ENCODE measurements at places on chromosomes 1 and 21. TPM values are rescaled to one million over a fixed set of nuclear protein-coding genes. Genes with fewer than 3 reads are reported as not detected.

DNA sequence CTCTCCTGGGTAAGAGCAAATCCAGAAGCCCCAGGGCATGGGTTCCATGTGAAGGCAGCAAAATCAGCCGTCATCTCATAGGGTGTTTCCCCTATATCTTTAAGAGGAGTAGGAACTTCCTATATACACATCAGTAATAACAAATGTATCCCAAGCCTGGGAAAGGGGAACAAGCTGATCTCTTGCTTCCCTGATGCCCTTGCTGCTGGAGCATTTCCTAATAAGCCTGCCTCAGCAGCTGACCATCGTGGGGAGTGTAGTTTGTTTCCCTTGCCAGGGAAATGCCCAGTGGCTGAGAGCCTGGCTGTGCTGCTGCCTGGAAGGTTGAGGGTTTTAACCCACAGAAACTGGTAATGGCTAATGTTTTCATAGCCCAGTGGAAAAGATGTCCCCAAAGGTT, 177.0 kb downstream of the NPHP4 start:
- no peak overlapping the region for H3K27ac ChIP-seq
- H3K27me3 ChIP-seq = peaks cover 58% of the 10 kb centered on the region
- no peak overlapping the region for H3K4me3 ChIP-seq
- no peaks in the 10 kb centered on the region for H3K4me1 ChIP-seq

DNA sequence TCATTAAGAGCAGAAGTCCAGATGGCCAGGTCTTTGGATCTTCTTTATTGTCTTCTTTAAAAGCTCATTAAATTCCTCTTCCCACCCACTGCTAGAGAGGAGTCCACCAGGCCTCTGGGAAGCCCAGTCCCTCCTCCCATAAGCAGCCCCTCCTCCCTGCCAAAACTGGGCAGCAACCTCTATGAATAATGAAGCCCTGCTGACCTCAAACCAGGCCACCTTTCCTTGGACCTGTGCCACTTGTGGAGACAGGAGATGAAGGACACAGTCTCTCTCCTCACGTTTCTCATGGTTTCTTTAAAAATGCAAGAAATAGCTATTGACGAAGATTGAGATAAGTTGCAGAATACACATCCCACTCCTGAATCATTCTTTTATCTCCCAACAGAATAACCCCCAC, 112.8 kb downstream of the EDEM3 start:
- no peak for DNase-seq
- H3K27me3 ChIP-seq = no peaks in the 10 kb centered on the region
- no peaks in the 10 kb centered on the region for H3K36me3 ChIP-seq
- H3K4me1 ChIP-seq = peaks cover 5% of the 10 kb centered on the region
- H3K27ac ChIP-seq = no peak overlapping the region

Gene LCE3E
- total RNA-seq = not detected

- no peaks in the 10 kb centered on the region for H3K4me1 ChIP-seq
- H3K36me3 ChIP-seq = no peaks in the 10 kb centered on the region
- DNase-seq = no peak
- H3K4me3 ChIP-seq = no peak overlapping the region
Measured at GRCh38 chr1:55286856-55287602, 71.9 kb upstream of the USP24 start.

- no peak for DNase-seq
- H3K4me3 ChIP-seq = no peak overlapping the region
- H3K27me3 ChIP-seq = no peaks in the 10 kb centered on the region
- H3K36me3 ChIP-seq = no peaks in the 10 kb centered on the region
- no peak overlapping the region for H3K27ac ChIP-seq
Measured at GRCh38 chr1:201072149-201072548, 40.1 kb downstream of the CACNA1S start.

Gene TMEM79
- total RNA-seq = 1.5 TPM
